ENCODE measurements at places on chromosomes 4 and X.

DNA sequence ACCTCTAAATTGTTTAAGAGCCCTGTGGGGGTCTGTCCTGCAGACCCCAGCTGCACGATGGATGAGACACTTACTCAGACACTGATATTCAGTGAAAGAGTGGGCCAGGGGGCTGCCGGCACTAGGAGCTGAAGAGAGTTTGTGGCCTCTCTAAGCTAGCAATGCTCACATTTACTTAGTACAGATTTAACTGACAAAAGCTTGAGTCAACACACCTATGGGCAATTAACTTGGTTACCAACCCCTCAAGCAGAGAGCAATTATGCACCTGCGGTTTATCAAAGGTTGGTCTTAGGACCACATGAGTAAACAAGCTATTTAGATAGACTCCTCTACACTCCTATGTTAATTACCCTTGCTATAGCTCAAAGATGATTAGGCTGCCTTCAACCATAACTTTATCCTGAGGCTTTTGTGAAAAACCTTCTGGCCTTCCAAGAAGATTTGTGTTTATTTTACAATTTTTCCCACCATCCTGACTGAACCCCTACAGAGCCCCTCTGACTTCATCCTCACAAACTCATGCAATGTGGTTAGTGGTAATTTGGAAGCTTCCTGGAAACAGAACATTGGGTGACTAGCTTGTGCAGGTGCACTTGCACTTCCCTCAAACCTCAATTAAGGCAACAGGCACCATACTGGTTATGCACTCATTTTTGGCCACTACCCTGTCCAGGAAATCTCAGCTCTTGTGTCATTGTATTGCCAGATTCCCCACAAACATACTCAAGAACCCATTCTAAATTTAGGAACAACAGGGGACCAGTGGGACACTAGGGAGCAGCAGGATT lies 234.4 kb upstream of the ITM2A start:
- DNase-seq = no peak

DNA sequence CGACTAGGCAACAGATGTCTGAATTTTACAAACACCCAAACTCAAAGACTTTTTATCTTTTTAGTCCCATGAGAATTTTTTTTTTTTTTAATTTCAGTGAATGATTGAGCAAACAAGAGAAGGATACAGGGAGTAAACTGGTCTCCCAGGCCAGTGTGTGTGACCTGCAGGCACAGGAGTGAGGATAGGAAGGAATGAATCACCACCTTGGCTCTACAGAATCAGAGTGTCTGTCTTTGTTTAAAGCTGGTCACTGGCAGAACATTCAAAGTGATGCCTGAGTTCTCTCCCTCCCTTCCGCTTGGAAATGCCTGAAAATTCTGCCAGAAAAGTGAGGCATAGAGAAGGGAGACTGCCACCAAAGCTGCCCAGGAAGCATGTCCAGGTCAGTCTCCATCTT lies 69.5 kb downstream of the PARM1 start:
- no peak for DNase-seq

- DNase-seq = no peak
Measured at GRCh38 chr4:55553441-55554201, 6.9 kb upstream of the CLOCK start.

DNA sequence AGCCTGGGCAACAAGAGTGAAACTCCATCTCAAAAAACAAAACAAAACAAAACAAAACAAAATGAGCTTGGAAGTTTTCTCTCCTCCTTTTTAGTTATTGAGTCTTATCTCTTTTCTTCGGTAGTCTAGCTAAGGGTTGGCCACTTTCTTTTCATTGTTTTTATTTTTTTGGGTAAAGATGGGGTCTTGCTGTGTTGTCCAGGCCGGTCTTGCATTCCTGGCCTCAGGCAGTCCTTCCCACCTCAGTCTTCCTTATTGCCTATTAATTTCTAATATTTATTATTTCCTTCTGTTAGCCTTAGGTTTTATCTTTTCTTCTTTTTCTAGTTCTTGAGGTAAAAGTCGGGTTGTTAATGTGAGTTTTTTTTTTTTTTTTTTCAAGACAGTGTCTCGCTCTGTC lies 16.4 kb downstream of the METAP1 start:
- DNase-seq = no peak

DNA sequence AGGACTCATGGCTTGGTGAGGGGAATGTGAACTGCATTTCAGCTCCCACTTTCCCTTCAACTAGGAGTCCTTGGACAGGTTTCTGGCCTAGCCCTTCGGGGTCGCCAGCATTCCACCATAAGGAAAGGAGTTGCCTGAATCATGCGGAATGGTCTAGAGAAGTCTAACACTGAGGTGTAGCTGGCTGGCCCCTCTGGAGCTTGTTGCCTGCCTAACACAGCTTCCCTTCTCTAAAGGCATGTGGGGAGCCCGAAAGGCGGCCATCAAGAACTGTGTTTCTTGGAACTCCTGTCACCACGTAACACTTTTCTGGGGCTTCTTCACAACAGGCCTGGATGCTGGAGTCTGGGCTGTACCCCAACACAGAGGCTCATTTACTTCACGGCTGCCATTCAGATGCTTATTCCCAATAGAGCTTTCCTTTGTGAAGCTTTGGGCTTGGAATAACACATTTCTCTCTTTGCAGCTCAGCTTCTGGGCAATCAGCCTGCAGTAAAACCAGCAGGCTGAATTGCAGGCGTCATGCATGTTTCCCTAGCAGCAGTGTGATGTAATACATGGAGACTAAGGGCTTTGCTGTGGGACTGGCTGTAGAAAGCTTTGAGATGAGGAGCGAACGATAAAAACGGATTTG lies 5.4 kb downstream of the GABRQ start:
- DNase-seq = no peak

- DNase-seq = peak; percentile 27
Measured at GRCh38 chr4:38489924-38490639, 173.9 kb upstream of the KLF3 start.

DNA sequence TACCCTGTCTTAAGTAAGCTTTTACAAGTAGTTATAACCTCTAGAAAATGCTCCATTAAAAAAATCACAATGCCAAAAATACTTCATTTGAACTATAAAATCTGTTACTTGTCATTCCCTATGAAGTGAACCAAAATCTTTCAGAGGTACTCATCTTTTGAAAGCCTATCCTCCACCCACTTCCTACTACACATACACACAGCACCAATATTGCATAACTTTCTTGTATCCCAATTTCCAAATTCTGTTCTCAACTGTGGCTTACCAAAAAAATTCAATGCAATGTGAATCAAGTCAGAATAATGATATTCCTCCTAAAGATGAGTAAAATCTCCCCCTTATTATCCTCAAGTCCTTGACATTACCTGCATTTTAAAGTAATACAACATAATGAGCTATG lies 15.9 kb downstream of the DHX15 start:
- no peak for DNase-seq

DNA sequence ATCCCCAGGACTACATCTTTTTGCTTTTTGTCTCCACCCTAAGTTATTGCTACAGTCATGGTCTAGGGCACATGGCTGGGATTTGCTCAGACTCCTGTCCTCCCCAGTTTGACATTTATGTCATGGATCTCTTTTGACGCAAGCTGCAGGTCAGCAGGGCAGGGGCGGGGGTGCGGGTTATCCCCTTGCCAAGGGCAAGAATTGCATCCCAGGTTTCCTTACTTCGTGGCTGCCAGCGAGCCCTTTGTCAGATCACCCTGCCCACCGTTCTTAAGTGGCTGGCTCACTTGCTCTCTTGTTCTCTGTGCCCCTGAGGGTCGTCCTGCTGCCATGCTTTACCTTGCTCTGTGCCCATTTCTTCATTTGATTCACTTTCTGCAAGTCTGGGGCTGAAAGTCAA lies 21.1 kb upstream of the UBA1 start:
- DNase-seq = no peak

- no peak for DNase-seq
Measured at GRCh38 chr4:37058826-37059225, 185.7 kb upstream of the NWD2 start.

- no peak for DNase-seq
Measured at GRCh38 chrX:9141496-9141895, 107.6 kb upstream of the FAM9B start.

- no peak for DNase-seq
Measured at GRCh38 chr4:156628858-156629257, 342.7 kb downstream of the PDGFC start.

- no peak for DNase-seq
Measured at GRCh38 chr4:187541666-187542065, 453.9 kb upstream of the ZFP42 start.

DNA sequence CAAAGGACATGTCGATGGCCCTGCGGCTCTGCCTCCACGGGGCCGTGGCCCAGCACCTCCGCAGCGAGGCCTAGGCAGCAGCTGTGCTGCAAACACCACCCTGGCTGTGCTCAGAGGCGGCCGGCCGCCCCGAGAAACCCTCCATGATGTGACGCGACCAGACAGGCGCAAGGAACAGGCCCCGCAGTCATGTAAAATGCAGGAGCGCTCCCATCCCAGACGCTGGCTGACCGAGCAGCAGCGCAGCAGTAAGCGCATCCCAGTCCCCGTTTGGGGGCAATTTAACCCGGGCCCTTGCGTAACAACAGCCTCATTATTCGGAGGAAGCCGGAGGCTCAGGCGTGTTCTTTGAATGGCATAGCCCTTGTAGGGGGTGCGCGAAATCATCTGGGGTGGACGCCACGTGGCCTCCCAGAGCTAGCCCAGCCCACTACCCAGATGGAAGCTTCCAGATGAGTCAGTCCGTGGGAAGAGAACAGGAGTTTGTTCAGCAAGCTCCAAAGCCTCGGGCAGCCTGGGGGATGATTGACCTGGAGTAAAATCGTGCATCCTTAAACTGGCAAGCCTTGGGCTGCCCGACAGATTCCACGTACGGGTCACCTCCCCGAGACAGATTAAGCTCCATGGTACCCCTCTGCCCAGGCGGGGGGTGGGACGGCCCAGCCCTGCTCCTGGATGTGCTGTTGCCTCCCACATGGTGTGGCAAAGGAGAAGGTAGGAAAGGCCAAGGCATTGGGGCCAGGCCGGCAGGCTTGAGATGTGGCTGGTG lies 124.0 kb downstream of the HMX1 start:
- DNase-seq = no peak

- no peak for DNase-seq
Measured at GRCh38 chr4:96317891-96318290, 478.0 kb downstream of the PDHA2 start.

DNA sequence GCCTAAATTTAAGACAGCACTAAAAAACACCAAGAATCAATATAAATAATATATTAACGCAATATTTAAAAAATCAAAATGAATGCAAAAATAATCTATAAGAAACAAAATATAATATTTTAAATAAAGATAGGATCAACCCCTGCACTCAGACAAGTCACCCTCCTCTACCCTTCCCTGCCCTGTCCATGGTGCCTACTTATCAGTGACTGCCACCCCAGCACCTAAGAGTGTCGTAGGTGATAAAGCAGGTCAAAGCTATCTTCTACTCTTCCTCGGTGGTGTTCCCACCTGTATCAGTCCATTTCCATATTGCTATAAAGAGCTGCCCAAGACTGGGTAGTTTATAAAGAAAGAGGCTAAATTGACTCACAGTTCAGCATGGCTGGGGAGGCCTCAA lies 251.9 kb downstream of the STIM2 start:
- no peak for DNase-seq

DNA sequence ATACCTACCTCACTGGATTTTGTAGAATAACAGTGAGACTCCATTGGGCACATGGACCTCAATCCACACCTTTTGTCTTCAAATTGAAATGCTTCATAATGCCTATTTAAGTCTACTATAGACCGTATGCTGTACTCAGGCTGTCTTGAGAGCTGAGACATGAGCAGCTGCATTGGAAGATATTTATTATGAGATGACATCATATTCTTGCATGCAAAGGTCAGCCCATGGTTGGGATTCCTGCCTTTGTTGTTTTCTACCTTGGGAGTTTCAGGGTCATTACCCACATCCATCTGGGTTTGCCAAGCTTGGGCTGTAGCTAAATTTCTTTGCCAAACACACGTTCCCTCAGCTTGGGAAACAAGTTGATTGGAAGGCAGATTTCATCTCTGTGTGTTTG lies 33.2 kb upstream of the MAMLD1 start:
- no peak for DNase-seq

GRCh38 chr4:89303177-89303576 lies 4.4 kb downstream of the GPRIN3 start:
- peak; percentile 64 for DNase-seq

GRCh38 chrX:138986866-138987265 lies 275.3 kb upstream of the FGF13 start:
- DNase-seq = no peak

- no peak for DNase-seq
Measured at GRCh38 chrX:35244088-35244741, 301.6 kb downstream of the FAM47B start.

GRCh38 chrX:39450234-39450977 lies 647.4 kb downstream of the BCOR start:
- no peak for DNase-seq

DNA sequence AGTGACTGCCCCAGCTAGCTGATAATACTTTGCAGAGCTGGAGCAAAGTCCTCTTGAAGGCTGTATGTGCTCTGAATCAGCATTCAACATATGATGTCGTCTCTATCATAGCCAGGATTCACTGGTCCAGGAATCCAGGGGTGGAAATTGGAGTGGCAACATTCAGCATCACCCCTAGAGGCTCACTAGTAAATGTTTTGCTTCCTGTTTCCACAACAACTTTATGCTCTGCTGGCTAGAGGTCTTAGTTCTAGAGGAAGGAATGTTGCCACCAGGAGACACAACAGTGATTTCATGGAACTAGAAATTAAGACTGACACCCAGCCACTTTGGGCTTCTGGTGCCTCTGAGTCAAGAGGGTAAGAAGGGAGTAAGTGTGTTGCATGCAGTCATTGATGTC lies 11.3 kb downstream of the MAGEA1 start:
- no peak for DNase-seq

GRCh38 chr4:128388352-128388630 lies 100.7 kb upstream of the PGRMC2 start:
- no peak for DNase-seq

DNA sequence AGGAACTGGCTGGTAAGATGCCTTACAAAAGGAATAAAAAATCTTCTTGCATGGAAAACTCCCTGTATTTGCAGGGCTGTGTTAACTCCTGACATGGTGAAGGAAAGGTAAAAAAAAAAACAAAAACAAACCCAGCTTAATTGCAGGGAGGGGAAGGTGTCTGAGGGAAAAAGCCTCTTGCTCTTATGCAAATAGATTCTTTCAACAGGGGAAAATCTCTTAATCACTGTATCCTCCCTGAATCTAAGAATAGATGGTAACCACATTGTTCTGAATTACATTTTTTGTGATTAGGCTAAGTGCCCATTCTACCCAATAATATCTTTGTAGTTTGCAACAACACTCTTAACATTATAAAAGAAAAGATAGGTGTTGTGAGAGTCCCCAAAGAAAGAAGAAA lies 172.6 kb downstream of the RBM46 start:
- no peak for DNase-seq

DNA sequence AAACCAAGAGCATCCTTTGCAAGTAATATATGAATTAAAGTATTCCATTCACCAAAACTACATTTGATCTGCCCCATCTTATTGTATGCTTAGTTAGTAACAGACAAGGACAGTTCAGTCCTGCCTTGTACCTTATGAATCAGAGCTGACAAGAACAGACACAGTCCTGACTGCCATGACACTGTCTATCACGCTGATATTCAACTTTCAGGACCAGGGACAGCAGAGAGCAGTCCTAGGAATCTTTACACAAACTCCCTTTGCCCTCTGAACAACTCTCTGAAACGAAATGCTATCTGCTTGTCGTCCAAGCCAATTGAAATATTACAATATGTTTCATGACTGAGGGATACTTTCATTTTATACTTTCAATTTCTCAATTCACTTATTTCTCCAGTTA lies 268.6 kb upstream of the VCX start:
- no peak for DNase-seq
